A172 (cell line): ENCODE measurements at places on chromosomes 2 and 18. TPM values are rescaled to one million over a fixed set of nuclear protein-coding genes. Genes with fewer than 3 reads are reported as not detected.

GRCh38 chr2:172905937-172906811 lies 169.5 kb upstream of the MAP3K20 start:
- no peak for DNase-seq

DNA sequence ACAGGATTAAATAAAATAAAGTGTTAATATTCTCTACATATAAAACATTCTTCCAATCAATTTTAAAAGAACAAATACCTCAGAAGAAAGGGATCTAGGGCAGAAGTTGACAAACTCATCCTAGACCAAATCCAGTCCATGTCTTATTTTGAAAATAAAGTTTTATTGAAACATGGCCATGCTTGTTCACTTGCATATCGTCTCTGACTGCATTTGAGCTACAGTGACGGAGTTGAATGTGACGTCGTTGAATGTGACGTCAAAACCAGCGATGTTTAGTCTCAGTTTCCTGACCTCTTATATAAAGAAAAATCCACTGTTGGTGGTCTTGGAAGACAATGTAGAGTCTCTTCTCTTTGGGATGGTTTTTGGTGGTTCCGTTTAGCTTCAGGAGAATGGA lies 33.6 kb downstream of the GREB1L start:
- no peak for DNase-seq

DNA sequence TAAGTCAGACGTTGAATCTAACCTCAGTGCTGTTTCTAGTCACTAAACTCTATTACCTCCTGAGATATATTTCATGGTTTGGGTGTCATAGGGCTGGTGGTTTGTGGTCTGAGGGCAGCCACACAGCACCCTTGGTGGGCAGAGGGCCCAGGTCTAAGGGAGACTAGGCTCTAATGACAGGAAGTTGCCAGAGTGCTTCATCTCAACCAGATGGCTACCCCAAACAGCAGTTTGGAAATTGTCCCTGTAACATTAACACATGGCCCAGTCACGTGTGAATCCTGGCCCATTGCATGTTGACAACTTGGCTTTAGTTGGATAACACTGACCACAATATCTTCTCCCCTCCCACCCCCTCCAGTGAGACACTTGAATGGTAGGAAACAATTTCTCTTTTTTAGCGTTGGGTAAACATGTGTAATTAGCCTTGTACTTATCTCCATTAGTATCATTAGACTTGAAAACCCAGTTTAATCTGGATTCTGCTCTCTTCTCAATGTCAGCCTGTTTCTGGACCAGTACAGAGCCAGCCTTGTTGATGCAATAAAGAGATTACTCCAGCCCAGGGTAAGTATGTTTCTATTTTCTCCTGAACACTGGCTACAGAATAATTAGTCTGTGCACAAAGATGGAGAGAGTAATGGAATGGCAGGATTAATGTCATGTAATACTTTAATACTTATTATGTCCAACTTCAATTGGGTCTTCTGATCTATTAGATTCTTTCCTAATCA lies 187.8 kb upstream of the SIX3 start:
- DNase-seq: peak; percentile 75

- DNase-seq: no peak
Observed at GRCh38 chr2:241822264-241822623, 13.3 kb downstream of the NEU4 start.

DNA sequence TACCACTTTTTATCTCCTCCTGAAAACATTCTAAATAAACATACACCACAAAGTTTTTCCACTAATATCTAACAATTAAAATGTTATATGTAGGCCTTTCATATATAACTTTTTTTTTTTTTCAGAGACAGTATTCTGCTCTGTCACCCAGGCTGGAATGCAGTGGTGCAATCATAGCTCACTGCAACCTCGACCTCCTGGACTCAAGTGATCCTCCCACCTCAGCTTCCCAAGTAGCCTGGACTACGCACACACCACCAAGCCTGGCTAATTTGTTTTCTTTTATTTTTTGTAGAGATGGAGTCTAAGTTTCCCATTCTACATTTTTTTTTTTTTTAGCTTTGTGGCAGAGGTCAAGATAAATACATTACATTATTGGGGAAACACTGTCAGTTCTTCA lies 1612.6 kb upstream of the NXPH2 start:
- DNase-seq: no peak

GRCh38 chr18:51621113-51621863 lies 423.8 kb upstream of the MEX3C start:
- peak; percentile 27 for DNase-seq

DNA sequence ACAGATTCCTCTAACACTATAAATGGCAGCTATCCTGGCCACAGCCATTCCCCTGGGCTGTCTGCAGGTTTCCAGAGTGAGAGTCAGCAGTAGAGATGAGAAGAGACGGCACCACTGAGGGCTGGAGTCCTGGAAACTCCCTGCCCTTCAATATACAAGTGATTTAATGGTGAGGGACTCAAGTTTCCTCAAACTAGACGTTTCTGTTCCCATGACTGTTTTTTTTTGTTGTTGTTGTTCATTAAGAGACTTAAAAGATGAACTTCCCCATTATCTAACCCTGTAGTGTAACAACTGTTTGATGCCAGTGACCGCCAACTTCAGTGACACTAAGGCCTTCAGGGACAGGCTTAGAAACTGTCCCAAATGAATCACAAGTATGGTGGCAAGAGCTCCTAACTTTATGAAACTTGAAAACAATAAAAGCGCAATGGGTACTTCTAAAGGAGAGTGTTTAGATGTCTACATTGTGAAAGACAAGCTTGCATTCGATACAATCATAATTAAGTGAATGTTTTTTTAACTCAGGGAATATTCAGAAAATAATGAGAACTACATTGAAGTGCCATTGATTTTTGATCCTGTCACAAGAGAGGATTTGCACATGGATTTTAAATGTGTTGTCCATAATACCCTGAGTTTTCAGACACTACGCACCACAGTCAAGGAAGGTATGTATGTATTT lies 34.0 kb downstream of the IL1R2 start:
- DNase-seq: no peak

GRCh38 chr2:185208261-185208660 lies 530.3 kb upstream of the FSIP2 start:
- DNase-seq: peak; percentile 48

- DNase-seq: no peak
Observed at GRCh38 chr18:52200921-52201663, 138.9 kb upstream of the DCC start.

DNA sequence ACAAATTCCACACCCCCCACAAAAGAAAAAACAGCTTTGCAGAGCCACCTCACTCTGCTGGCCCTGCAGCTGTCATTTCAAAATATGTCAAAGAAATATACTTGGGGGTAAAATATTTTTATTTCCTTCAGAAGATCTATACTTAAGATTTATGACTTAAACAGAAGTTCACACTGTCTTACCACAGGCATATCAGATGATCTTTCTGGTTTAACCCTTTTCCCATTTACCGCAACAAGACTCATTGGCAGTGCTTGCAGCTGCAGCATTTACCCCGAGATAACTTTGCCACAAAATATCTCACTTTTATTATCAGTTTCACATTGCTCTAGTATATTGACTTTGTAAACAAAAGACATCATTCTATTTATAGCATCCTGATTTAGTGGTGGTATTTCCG lies 21.6 kb upstream of the SLC35G4 start:
- DNase-seq: no peak

DNA sequence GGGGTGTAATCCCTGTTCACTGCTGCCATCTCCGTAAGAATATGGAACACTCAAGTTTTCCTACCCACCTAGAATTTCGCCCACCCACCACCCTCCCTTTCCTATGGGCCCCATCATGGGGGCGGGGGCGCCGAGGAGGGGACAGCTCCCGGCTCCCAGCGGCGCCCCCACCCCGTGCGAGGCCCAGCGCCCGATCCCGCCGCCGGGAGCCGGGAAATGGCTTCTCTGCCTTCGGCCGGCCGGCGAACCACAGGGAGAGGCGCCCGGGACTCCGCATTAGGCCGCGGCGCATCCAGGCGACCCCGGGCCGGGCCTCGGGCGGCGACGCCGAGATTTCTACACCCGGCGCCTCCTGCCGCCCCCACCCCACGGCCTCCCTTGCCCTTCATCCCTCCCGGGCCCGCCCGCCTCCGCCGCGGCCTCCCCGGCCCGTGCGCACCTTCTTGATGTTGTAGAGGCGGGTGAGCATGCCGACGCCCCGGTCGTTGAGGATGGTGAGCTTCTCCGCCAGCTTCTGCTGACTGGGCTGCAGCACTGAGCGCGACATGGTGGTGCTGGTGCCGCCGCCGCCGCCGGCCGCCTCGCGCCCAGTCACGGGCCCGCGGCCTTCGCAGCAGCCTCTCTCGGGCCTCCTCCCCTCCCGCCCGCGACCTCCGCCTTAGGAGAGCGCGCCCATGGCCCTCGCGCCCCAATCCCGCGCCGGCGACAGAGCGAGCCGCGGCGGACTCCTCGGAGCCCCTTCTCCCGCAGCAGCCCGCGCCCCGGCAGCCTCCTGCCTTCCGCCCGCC lies 510 bp downstream of the NCKAP1 start:
- DNase-seq: peak; percentile 24

DNA sequence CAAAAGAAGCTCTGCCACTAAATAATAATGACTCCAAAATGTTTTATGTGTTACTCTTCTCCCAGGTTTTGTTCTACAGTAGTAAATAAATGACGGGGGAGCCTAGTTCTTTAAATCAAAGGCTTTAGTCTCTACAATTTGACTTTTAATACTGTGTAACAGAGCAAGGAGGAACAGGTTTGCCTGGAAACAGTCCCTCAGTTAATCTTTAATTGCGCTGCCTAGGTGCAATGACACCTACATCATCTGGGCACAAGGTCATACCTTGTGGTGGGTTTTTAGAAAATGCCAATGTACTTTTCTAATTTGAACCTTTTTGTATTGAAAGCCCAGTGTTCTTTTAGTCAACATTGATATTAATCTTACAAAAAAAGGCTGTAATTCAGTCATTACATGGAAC lies 287.3 kb upstream of the SETBP1 start:
- DNase-seq: no peak

CCDC142 gene
- total RNA-seq: 11.7 and 12.5 TPM in 2 replicates

TANC1 gene
- 12.6 and 14.3 TPM in 2 replicates for total RNA-seq

GAREM1 gene
- not detected in 2 replicates for total RNA-seq

NT5C1B gene
- total RNA-seq: not detected in 2 replicates

PDE11A gene
- total RNA-seq: 0.03 and 0.91 TPM in 2 replicates

ARHGAP15 gene
- total RNA-seq: not detected in 2 replicates

PREPL gene
- 53.9 and 62.7 TPM in 2 replicates for total RNA-seq

SPP2 gene
- not detected in 2 replicates for total RNA-seq

CYP26B1 gene
- total RNA-seq: 0.02 and 0.12 TPM in 2 replicates

DCDC2C gene
- not detected in 2 replicates for total RNA-seq
